ENCODE measurements at places on chromosomes 3 and 15.
A peak's percentile ranks its signal among the peaks of the same experiment; 100 is the strongest.

- peak; percentile 85 for DNase-seq
Measured at GRCh38 chr3:142046320-142047020, 102.9 kb downstream of the TFDP2 start.

- no peak for DNase-seq
Measured at GRCh38 chr3:141151439-141151838, 80.2 kb upstream of the PXYLP1 start.

DNA sequence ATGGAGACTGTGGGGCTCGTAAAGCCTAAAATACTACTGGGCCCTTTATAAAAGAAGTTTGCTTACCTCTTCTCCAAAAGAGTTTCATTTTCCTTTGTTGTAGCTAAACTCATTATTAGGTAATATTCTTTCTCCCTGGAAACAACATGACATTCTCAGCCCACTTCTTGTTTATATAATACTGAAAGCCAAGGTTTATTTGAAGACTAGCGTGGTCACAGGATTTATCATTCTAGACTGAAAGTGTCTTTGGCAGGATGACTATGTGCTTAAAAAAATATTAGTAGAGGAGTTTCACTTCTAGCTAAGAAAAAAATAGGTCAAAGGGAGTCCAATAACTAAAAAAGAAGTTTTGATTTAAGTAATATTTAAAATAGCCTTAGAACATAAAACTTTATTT lies 1085.2 kb upstream of the CADM2 start:
- no peak for DNase-seq

DNA sequence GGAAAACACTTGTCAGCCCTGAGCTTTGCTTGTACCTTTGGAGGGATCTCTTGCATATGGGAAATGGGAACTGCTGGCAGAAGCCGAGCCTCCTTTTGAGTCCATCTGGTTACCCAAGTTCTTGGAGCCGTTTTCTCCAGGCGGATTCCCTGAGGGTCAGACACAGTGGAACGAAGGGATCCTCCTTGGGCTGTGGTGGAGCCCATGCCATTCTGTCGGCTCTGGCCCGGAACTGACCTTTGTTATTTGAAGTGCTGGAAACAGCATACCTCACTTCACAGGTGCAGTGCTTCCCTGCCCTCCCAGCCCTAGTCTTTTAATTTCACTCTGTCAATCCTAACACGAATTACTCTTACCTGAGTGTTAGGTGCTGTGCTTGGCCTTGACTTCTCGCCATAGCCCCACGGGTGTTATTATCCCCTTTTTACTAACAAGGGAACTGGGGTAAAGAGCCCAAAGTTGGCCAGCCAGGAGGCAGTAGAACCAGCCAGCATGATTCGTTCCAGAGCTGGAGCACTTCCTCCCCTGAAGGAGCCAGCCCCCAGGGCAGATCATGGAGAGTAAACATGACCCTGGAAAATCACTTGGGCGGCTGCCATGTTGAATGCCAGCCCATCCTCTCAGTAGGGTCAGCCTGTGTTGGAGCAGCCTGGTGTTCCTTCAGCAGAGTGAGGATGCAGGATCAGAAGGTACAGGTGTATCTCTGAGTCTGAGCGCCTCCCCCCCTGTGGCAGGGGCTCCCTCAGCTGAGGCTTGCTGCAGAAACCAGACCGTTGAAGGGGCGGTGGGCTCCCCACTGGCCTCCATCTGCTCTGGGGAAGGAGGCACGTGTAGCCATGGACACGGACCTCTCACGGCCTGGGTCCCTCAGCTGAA lies 143.2 kb downstream of the DNAJB8 start:
- no peak for DNase-seq

DNA sequence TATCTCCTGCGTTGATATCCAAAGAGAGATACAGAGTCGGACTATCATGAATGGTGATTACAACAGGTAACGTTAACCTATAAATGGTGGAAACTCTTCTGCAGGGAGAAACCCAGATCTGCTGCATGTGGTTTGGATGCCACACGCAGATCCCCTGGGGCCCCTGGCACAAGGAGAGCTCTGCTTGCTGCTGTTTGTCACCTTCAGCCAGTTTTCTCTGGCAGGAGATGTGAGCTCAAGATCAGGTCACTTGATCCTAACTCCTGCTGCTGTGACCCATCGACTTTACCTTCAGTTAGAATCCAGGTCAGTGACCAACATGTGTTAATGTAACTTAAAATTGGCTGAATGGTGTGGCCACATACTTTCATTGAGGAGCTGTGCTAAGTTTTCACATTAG lies 23.8 kb upstream of the GPR171 start:
- DNase-seq, result no peak

GRCh38 chr3:53161820-53162671 lies 1.0 kb downstream of the PRKCD start:
- peak; percentile 25 for DNase-seq

DNA sequence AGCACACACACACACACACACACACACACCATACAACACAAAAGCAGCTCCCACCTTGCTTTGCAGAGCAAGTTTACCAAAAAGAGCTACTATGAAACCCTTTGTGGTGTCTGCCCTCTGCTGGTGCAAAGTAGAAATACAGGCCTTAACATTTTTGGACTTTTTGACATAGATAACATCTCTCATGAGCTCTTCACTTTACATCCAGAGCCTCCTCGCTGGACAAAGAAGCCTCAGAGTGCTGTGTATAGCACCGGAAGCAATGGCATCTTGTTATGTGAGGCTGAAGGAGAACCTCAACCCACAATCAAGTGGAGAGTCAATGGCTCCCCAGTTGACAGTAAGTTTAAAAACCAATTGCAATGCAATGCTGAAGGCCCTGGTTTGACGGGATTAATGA lies 157.9 kb downstream of the CHL1 start:
- peak; percentile 18 for DNase-seq

DNA sequence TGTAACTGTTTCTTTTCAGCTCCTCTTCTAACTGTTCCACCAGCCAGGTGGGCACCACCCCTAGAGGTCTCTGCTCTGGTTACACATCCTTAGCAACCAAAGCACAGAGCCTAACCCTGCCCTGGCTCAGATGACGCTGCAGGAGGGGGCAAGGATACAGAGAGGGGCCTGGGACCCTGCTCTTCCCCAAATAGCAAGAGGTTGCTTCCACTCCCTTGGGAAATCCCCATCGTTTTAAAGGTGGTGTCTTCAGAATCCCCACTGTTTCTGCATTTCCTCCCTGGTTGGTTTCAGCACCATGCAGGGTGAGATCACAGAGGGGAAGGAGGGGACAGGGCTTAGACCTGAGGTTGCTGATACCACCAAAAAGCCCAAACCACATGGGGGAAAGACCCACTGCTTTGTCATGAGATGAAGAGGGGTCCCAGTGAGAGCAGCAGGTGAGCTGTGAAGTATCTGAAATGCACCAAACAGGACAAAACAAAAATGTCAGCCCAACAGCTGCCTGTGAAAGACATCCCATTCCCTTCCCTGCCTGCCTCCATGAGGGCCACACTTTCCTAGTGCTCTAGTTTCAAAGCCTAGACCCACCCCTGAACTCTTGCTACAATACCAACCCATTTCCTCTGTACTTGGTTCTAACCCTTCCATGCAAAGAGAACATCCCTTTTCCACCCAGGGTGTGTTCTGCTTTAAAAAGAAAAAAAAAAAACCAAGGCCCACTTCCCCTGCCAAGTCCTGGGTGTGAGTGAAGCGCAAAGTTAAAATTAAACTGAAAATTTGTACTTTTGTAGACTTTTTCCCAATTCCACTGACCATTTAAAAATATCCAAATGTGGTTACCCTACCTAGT lies 29.0 kb downstream of the ANP32A start:
- DNase-seq, result no peak
